Activated naive CD8-positive, alpha-beta T cell treated with anti-CD3 and anti-CD28 coated beads, Interleukin-2, amount 50 U/mL, for 16 hours (primary cell): ENCODE measurements at places on chromosomes 5 and 9.

GRCh38 chr5:133200256-133200655 lies 148.4 kb downstream of the HSPA4 start:
- DNase-seq = no peak

DNA sequence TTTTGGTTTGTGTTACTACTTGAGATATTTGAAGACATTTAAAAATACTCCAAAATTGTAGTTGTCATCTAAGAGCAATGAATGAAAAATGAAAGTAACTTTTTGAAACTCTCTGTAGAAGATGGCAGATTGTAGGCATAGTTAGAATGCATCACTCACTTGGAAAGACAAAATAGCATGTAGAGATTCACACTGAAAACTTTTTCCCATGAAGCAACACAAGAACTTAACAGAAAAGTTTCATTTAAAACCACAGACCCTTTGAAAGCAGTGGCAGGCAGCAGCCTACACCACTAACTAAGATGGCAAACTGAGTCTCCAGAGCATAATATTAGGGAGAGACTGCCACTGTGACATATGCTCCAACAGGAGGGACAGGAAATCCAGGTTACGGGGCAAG lies 18.9 kb upstream of the FAM174A start:
- DNase-seq = no peak

DNA sequence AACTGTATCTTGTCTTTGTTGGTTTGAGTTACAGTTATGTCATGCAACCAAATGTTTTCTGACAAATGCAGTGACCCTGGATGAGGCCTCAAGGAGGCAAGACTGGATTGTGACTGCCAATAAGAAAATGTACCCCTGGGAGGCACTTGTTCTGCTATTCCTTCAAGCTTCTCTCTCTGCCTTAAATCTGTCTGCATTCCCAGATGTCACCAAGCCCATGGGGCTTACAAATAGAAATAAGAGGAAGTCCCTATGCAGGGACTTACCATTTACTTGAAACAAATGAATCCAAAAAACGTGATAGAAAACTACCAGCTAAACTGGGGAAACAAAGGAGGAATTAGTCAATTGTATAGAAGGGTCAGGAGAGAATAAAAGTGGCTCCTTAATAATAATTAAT lies 8.2 kb upstream of the PARP8 start:
- no peak for DNase-seq

DNA sequence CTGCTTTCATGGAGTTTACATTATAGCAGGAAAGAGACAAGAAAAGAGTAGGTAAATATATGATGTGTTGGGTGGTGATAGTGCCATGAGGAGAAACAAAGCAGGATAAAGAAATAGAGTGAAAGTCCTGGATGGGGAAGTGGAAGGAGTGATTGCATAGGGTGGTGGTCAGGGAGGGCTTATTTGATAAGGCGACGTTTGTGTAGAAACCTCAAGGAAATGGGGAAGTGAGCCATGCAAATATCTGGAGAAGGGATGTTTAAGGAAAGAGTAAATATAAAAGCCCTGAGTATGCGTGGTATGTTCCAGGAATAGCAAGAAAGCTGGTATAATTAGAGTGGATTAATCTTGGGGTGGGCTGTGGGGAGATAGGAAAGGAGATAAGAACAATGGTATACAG lies 134.7 kb upstream of the SV2C start:
- no peak for DNase-seq

DNA sequence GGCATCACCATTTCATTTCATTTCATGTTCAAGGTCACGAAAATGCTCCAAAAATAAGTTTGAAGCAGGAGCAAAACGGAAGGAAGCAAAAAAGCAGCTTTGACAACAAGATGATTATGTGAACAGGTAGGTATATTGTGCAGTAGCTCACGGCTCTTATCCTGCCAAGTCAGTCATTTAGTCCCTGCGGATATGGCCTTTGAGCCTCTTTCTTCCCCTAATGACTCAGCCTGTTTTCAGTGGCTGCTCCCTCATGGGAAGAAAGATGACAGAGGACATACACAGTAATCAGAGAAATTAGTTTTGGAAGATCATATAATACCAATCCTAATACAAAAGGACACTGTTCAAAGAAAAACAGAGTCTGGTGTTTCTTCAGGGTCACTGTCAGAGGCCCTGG lies 155.8 kb upstream of the GRAMD2B start:
- no peak for DNase-seq

- no peak for DNase-seq
These were observed 319.1 kb downstream of the ZSWIM6 start for GRCh38 chr5:61651195-61651594.
